ENCODE measurements at places on chromosomes 3 and 15.

DNA sequence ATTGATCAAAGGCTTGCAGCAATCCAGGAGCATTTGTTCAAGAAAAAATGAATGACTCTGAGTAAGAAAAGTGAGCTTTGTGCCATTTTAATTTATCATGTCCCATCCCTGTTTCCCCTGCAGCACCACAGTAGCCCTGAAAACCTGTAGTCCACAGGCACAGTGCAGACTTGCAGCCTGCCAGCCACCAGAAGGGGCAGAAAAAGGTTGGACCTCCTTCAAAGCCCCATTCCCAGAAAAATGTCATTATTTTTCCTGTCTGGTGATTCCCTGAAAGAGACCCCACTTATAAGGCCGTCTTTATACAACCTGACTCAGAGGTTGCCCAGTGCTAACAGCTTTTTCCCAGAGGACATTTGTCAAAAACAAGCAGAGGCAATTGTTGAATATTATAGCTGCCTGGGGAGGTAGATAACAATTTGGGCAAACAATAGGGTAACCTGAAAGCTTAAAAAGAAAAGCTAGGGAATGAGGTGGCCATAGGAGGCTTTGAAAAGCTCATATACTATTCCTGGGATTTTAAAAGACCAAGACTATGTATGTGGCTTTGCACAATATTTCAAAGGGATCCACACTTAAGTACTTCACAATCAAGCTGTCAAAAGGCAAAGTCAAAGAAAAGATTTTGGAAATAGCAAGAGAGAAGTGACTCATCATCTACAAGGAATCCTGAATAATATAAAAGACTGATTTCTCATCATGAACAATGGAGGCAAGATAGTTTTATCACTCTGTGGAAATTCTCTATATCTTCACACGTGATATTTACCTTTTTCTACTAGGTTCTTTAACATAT, 136.8 kb upstream of the PLXNA1 start:
- no peak for DNase-seq

GRCh38 chr3:120326784-120327183, 22.4 kb downstream of the LRRC58 start:
- DNase-seq, result no peak

DNA sequence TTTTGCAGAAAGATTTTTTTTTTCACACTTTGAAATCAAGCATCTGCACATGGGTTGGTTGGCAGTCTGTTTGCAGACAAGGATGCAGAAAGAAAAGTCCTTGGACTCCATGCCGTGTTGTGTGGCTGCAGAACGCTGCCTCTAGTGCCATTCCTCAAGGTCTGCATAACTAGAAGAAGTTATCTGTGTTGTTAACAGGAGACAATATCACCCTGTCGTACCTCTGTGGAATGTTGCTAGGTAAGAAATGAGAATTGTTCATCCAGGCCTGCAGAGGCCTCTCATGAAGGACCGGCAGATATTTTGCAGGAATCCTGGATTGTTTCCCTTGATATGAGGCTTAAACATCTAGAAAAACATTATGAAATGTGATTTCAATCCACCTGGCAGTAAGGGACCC, 58.5 kb upstream of the PPARG start:
- DNase-seq, result no peak

DNA sequence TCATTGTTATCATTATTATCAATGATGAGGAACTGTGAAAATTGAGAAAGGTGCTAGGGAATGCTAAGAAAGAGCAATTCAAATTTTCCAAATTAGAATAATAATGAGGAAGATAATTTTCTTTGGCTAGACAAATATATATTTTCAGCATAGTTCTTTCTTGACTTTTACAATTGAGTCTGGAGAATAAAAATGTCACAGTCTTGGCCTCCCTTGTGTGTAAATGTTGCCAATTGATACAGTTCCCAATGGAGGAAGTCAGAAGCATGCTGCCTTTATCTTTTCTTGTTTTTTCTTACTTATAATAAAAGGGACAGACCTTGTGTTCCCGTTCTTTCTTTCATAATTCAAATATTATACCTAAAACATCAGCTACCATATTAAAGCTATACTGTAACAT, 774.4 kb downstream of the SI start:
- no peak for DNase-seq

GRCh38 chr15:70284438-70285214, 186.9 kb upstream of the TLE3 start:
- no peak for DNase-seq

GRCh38 chr3:12175137-12175593, 16.5 kb upstream of the TIMP4 start:
- no peak for DNase-seq

- no peak for DNase-seq
Measured at GRCh38 chr15:72070817-72071447, 47.0 kb downstream of the MYO9A start.

DNA sequence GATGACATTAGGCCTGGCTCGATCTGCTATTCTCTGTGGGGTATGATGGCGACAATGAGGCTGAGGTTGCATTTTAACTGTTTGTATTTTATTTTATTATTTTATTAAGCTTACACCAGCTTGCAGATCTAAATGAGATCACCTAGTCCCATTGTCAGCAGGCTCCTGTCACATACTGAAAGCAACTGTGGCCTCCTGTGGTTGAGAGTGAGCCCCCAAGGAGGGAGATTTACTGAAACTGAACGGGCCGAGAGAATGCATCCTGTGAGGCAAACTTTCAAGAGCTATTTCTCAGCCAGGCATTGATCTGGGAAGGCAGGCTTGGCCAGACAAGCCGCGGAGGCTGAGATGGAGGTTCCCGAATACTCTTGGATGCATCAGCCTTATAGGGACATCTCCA, 210.4 kb upstream of the ARRDC4 start:
- DNase-seq, result no peak

DNA sequence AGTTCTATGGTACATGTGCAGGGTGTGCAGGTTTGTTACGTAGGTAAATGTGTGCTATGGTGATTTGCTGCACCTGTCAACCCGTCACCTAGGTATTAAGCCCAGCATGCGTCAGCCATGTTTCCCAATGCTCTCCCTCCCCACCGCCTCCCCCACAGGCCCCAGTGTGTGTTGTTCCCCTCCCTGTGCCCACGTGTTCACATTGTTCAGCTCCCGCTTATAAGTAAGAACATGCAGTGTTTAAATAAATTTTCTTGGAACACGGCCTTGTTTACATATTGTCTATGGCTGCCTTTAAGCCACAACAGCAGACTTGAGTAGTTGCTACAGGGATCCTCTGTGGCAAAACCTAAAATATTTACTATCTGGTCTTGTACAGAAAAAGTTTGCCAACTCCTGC, 41.3 kb upstream of the CORO2B start:
- DNase-seq, result no peak

DNA sequence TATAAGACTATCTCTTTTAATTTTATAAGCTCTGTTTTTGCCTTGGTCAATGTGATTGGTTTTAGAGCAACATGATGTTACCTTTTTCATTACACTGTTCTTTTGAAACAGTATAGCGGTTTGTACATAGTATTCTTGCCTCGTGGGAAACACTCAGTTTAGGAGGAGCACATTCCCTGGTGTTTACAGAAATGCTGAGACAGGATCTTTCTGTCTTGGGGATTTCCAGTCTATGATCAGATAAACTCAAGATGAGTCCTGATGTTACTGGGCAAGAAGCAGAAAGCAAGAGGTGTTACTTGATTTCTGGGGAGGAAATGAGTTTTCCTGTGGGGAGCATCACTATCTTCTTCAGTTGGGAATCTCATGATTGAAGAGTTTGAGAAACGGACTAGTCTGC, 2.5 kb downstream of the TMEM266 start:
- no peak for DNase-seq

DNA sequence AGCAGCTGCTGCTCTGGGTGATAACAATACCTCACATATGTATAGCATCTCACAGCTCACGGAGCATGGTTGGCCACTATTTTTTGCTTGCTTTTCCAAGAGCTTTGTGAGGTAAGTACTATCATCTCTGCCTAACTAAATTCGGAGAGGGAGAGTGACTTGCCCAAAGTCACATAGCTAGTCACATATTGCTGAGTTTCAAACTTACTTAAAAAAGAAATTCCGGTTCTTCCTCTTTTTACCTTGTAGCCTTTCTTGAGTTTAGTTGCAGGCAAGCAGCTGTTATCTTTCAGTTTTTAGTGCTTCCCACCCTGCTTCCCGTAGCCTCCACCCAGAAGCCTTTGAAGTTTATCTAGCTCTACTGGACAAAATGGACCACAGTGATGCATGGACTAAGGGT, 309.2 kb downstream of the PDCD6IP start:
- no peak for DNase-seq

GRCh38 chr3:185677146-185677829, 91.2 kb downstream of the SENP2 start:
- DNase-seq, result no peak

DNA sequence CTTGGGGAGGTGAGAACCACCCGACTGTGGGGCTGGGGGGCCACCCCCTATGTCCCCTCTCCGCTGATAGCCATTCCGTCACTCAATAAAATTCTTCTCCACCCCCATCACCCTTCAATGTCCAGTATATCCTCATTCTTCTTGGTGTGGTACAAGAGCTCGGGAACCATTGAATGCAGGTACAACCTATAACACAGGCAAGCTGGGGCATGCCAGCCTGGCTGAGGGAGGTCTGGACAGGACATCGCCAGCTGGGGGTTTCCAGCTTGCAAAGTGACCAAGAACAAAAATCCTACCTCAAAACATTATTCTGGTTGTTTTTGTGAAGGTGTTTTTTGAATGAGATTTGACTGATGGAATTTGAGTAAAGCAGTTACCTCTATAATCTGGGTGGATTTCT, 19.6 kb upstream of the BDH1 start:
- no peak for DNase-seq

DNA sequence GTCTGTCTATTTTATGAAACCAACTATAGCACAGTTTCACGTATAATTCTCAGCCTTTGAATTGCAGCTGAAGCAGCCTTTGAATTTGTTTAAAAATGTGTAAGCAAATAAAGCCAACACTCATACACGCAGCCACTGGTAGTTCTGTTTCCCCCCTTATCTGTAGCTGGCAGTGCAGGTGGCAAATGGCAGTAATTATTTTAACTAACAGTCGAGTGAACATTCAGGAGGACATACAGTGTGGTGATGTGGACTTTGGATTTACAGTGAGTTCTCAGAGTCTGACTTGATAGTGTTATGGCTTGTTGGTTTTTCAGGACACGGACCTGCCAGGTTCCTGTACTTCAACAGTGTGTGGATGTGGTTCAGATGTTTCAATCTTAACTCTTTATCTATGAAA, 64.0 kb upstream of the SKOR1 start:
- DNase-seq, result no peak

GRCh38 chr3:134034005-134034785, 4.5 kb upstream of the SLCO2A1 start:
- no peak for DNase-seq

GRCh38 chr3:8152821-8153418, 348.7 kb upstream of the LMCD1 start:
- DNase-seq, result no peak

- DNase-seq, result no peak
Measured at GRCh38 chr3:11391174-11391879, 119.1 kb downstream of the ATG7 start.

DNA sequence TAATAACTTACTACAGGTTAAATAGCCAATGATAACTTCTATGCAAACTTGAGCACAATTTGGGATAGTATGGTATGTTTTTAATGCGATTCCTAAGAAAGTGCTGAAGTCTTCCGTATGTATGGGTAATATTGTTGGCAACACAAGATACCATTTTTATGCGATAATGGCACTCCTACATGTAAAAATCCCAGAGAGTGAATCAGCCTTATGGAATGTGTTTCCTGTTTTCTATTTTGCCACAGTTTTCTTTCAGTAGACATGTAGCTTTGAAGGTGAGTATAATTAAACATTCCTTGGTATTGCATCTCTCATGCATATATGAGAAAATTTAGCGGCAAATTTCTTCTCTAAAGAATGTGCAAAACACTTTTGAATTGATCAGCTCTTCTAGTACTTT, 396.8 kb upstream of the AZI2 start:
- no peak for DNase-seq

DNA sequence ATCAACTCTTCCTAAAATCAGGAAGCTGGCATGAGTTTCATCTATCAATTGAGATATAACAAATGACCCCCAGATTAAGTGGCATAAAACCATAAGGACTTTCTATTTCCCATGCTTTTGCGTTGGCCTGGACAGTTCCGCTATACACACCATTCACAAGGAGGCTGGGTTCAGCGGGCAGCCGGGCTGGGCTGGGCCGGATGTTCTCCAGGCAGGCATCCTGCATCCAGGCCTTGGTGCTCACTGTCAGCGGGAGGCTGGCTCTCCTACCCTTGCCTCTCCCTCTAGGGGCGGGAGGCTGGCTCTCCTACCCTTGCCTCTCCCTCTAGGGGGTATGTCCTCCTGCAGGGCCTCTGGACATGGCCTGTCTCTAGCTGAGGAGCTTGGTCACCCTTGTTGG, 266.0 kb upstream of the ARRDC4 start:
- DNase-seq, result no peak

GRCh38 chr3:65401359-65402305, 637.1 kb downstream of the MAGI1 start:
- DNase-seq, result no peak

DNA sequence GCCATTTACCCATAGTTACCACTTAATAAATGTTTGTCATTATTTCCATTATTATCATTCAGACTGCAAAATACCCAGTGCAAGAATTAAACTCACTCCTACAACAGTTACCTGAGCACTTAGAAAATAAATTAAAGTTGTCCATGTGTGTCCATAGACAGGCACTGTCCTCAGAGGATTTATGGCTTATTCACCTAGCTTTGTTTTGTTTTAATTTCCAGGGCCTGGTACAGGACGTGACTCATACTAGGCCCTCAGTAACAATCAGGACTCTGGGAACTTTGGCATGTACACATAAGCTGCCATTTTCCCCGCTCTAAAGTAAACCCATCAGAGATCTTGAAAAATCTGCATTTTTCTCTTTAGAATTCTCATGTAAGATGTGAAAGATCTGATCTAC, 458.5 kb upstream of the ARRDC4 start:
- no peak for DNase-seq

DNA sequence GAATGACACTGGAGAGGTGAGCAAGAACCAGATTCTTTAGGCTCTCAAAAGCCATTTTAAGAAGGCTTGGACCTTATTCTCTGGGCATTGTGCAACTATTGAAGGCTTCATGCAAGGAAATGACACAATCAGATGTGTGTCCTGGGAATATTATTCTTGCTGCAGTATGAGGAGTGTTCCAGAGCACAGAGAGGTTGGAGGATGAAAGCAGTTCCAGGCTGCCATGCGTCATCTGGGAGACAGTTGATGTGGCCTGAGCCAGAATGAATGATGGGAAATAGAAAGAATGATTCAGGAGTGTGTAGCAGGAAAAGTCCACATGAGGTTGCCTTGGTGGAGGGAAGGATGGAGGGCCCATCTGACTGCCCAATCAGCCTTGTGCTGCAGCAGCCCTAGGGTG, 123.1 kb downstream of the CHCHD6 start:
- DNase-seq, result no peak

GRCh38 chr15:87591582-87591981, 665.0 kb downstream of the NTRK3 start:
- no peak for DNase-seq

GRCh38 chr3:48119505-48120193, 68.6 kb downstream of the CDC25A start:
- no peak for DNase-seq

GRCh38 chr15:72338148-72338547, 18.2 kb upstream of the CELF6 start:
- no peak for DNase-seq

All from CD4-positive, alpha-beta T cell treated with Interleukin-1 beta for 1 hour (primary cell).